C1 segment of cervical spinal cord (tissue), 14 donors: ENCODE measurements at places on chromosomes 3 and 15.

GRCh38 chr15:87707566-87708130 lies 548.9 kb downstream of the NTRK3 start:
- no peak for DNase-seq

DNA sequence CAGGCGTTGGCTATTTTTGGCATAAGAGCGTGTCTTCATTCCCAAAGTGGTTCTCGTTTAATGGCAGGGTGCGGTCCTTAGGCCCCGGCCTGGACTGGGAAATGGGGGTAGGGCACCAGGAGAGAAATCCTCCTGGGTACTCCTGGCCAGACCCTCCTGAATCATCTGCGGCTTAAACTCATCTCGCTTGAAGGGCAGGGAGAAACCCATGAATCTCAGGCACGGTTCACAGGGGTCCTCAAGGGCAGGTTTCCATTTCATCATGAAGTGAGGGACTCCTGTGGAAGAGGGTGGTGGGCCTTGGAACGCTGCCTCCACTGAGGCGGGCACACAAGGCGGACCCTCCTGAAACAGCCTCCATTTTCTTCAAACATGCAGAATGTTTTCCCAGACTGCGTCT lies 48.4 kb downstream of the KLF13 start:
- no peak for DNase-seq

- DNase-seq = no peak
Observed at GRCh38 chr3:191303596-191303995, 25.6 kb upstream of the CCDC50 start.

- DNase-seq = no peak
Observed at GRCh38 chr3:55461896-55462295, 25.2 kb downstream of the WNT5A start.

DNA sequence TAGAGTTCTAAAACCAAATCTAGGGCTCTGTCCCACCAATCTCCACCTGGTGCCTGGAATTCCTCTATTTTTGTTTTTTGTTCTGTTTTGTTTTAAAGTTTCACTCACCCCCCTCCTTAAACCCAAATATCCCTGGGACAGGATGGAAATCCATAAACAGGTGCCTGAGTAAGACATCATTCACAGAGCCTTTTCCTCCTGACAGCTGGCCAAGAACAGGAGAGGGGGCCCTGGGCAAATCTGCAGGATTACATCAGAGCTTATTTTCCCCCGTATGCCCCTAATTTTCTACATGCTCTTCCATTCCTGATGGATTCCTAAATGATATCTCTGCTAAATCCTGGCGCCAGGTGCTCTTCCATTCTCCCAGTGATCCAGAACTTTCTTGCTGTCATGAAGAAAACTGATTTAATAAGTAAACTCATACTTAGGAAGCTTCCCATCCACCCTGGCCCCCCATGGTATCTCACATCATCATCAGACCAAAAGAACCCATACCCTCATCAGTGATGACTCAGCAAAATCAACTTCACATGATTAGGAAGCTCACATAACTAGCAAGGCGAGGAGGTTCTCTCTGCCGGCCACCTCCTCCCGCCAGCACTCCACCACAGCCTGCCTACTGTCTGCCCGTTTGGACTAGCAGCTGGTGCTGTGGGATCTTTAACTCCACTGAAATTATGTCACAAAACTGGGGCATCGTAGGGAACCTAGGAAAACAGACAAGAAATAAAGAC lies 61.0 kb downstream of the LIPC start:
- DNase-seq = no peak

DNA sequence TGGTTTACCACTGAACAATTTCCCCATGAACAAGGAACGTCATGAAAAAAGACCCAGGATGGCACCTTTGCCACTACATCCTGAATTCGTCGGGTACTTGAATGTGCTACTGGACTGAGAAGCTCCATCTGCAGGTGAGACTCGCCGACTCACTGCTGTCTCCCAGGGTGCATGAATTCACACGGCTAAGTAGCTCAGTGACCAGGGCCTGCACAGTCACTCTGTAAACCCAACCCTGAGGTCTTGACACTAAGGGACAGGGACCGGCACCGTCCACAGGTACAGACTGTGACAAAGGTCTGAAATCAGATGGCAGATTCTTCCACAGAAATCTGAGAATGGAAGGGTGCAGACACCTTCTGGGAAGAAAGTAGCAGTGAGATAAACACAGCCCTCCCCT lies 187.4 kb downstream of the ADAMTS17 start:
- DNase-seq = no peak

DNA sequence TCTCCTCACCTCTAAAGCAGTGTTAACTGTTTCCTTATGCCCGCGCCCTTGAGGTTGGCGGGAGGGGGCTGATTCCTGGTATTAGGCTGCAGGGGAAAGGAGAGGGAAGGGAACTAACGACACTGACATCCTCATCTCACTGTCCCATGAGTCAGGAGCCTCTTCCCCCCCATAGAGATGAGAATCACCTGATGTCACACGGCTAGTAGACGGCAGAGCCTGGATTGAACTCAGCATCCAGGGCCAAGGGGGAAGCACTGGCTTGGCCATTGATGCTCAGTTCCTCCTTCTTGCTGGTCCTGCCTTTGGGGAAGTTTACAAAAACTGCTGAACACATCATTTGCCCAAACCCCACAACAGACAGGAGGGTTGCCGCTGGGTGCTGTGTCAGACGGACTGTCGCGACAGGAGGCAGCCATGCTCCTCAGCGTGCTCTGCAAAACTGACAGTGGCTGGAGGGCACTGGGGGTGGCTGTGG lies 38.5 kb downstream of the IDH2 start:
- DNase-seq = no peak

DNA sequence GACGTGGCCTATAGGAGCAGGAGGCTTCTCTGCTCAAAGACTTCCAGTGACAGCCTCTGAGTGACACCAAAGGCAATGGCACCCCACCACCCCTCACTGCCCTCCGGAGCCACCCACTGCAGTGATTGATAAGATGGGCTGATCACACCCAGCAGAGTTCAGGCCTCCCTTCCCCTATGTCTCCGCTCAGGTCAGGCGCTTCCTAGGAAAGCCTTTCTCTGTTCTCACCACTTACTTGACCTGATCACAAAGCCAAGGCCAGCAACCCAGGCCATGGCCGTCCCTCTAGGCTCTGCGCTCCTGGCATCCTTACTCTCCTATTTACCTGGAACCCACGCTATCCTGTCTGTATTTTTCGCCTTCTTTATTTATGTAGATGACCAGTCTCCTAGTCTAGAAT lies 282.3 kb downstream of the OCA2 start:
- no peak for DNase-seq

DNA sequence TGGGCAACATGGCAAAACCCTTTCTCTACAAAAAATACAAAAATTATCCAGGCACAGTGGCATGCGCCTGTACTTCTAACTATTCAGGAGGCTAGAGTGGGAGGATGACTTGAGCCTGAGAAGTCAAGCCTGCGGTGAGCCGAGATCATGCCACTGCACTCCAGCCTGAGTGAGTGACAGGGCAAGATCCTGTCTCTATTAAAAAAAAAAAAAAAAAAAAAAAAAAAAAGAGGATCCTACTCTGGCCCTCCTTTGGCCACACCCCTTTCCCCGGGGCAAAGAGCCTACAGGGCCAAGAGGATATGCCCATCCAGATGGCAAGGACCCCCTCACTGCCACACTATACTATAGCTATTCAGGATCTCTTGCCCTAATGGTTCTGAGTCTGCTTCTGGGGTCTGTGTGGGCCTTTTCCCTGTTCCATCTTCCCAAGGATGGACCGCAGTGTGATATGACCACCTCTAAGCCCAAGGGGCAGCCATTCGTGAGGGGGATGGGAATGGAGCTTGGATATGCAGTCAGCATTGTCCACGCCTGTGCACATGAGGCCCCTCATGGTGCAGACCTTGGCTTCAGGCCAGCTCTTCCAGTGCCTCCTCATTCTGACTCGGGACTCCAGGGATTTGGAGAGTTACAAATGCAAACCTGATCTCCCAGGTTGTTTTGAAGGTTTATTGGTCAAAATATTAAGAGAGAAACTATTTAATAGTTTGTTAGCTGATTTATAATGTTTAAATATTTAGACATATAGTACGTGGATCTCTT lies 7.3 kb downstream of the TYRO3 start:
- DNase-seq = no peak

DNA sequence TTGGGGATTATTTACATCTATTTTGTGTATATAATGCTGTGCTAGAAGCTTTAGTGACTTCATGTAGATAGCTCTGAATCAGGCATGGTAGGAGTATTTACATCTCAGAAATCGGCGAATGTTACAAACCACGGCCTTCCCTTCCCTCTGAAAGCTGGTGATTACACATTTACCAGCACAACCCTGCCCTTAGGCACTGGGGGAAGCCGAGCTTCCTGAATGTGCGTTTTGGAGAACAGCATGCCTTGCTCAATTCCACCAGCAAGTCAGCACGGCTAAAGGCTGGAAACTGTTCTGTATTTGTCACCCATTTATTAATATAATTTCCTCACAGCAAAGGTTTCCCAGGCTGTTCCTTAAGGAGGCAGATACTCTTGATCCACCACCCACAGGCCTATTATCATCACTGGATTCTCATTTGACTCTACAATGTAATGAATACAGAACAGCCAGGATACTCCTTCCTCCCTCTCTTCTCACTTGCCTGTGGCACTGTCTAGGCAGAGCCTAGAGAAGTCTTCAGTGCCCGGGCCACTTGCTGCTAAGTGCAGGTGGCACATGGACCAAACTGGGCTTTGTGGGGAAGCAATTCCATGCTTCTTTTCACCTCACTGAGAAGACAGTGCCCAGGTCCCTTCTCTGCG lies 55.2 kb upstream of the CACNA2D3 start:
- no peak for DNase-seq

DNA sequence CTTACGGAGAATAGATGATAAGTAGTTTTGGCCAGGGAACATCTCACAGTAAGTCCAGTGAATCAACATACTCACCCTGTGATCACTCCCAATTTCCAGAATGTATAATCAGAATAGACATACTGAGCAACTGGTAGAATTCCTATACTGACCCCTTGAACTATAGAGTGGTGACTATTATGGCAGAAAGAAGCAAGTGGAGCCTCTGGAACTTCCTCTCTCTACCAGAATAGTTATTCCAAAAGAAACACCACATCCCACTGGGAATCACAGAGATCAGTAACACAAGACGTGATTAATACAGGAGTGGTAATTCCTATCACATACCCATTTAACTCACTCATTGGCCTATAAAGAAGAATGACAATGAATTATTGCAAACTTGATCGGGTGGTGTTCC lies 50.1 kb upstream of the TRIM42 start:
- DNase-seq = no peak

DNA sequence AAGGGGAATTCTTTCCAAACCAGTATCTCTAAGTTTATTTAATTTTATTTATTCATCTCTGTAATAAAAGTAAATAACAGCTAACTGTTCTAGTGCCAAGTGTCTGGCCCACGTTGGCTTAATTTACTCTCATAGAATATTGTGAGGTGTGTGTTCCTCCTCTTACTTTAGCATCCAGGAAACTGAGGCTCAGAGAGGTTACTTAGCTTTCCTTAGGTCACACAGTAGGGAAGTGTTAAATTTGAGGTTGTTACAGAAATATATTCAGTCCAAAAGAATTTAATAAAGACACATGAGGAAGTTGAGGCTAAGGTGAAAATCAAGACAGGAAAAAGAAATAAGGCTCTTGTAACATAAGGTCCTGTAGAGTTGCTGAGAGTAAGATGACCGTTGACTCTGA lies 84.4 kb upstream of the MRPS22 start:
- DNase-seq = no peak

DNA sequence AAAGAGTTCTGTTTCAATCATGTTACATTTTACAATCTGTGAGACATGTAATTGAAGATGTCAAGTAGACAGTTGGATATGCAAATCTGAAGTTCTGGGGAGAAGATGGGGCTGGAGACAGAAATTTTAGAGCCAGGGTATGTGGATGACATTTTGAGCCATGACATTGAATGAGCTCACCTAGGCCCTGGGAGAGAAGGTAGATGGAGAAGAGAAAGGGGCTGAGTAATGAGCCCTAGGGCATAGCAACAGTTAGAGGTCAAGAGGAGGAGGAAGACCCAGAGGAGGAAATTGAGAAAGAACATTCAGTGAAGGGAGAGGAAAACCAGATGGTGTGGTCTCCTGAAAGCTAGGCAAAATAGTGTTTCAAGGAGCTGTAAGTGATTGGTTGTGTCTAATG lies 15.3 kb downstream of the TMEM266 start:
- DNase-seq = no peak

DNA sequence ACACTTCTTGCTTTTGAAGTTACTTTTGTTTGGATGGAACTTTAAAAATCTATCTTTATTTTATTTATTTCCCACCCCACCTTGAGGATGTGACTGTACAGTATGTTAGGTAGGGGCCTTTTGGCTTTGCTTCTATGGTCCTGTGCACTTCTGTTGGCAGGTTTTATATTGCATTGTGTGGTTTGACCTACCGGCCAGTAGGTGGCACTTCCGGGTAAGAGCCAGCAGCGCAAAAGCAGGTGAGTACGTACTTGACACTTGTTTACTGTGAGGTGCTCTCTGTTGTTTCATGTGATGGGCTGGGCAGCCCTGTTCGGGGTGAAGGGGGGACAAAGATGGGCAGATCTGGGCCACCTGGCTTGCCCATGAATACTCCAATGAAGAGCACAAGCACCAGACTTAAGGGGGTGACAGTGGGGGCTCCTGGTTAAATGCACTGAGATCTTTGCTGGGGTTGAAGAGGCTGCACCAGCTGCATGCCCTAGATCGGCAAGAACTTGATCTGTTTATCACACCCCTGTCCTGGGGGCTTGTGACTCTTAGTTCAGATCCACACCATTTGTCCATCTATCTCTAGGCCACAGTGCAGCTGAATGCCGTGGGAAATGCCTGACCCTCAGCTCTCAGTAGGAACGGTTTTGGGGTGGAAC lies 131.6 kb downstream of the NLGN1 start:
- no peak for DNase-seq

- no peak for DNase-seq
Observed at GRCh38 chr3:168051531-168052471, 43.9 kb downstream of the GOLIM4 start.

DNA sequence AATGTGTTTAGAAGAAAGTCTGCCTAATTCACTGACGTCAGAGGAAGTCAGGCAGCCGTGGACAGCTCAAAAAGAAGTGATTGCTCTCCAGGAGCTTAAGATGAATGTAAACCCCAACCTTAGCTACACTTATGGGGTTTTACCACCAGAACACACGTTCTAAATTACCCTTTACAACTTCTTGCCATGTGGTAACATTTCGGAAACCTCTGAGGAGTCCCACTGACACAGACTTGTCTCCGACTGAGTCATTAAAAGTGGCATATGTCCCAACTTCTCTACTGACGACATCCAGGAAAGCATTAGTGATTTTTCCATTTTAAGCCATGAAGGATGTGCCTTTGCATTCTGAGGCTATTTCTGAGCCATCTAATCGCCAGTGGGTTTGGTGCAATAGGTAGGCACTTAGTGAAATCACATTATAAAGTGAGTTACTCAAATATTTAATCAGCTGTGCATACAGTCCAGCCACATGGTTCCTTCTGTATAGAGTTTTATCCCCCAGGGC lies 32.4 kb downstream of the C2CD4A start:
- no peak for DNase-seq

GRCh38 chr3:31790193-31791089 lies 190.6 kb downstream of the OSBPL10 start:
- DNase-seq = no peak

GRCh38 chr3:51391566-51392354 lies 675 bp downstream of the RBM15B start:
- DNase-seq = no peak

- DNase-seq = no peak
Observed at GRCh38 chr3:194320744-194321243, 30.3 kb downstream of the CPN2 start.
